ENCODE measurements at places on chromosomes 5 and 9.

DNA sequence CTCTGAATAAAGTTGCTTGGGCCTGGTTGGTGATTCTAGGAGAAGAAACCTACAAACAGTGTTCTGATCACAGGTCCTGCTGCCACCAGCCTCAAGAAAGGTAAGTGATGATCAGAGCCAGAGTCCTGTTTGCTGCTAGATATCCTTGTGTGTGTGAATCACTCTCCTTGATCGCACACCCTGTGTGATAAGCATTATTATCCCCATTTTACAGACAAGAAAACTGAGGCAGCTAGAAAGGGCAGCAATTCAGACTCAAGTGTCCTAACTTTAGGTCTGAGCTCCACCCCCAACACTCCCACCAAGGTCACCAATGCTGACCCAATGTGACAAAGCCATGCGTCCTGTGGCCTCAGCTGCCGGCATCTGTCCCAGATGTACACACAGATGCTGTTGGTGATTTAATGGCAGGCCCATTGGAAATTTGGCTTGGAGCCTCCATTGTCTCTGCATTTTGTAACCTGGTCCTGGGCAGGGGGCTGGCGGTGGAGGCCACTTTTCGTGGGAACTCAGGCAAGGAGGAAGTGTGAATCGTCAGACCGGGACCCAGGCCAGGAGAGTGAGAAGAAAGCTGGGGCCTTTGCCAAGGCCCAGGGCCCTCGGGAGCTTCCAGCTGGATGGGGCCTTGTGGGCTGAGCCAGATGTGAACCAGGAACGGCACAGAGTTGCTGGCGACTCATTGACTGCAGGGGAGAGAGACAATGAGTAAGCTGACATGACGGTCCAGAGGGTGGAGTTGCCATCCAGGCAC, 29.8 kb upstream of the GGTA1 start:
- DNase-seq: no peak

- no peak for DNase-seq
Measured at GRCh38 chr5:154254896-154255295, 64.4 kb downstream of the GALNT10 start.

DNA sequence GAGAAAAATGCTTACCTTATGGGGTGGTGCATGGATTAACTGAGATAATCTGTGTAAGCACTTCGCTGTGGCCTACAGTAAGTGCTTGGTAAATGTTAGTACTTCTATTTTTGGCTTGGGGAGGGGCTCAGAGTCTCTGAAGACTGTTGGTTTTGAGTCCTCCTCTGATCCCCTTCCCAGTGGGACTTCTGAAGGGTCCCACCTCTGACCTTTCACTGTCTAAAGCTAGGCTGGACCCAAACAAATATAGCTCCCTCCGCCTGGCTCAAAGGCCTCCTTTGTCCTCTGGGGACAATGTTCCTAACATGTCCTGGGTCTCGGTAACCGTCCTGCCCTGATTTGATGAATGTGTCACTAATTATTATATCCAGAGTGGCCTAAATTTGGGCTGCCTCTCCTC, 34.8 kb downstream of the CAMK2A start:
- DNase-seq: no peak

DNA sequence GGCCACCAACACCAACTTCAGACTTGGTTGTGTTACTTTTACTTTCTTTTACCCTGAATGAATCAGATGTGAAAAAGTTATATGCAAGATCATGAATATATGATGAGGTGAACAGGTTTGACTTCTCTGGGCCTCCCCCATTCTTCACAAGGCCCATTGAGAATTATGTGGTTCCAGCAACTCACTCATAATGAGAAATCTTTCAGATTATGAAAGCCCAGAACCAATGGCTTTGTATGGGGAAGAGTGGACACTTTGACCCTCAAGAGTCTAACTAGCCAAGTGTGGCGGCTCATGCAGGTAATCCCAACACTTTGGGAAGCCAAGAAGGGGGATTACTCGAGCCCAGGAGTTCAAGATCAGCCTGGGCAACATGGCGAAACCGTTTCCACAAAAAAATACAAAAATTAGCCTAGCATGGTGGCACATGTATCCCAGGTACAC, 16.1 kb upstream of the LNPEP start:
- no peak for DNase-seq

- DNase-seq: no peak
Measured at GRCh38 chr9:134634176-134634575, 7.4 kb upstream of the COL5A1 start.

DNA sequence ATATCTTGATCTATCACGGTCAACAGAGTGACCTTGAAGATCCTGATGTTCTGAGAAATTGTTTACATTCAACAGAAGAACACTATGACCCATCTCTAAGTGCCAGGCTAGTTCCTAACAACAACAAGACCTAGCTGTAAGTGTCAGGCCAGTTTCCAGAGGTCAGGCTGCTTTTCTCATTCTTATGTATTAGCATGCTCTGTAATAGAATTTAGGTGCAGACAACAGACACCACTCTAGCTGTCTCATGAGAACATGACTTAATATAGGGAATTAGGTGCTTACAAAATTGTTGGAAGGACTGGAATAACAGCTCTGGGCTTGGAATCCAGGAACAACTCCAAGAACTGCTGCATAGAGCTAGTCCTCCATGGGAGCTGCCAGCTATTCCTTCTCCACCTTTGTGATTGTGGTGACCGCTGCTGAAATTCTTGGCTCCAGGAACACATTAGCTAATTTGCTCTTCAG, 138.7 kb downstream of the SNX18 start:
- DNase-seq: no peak

DNA sequence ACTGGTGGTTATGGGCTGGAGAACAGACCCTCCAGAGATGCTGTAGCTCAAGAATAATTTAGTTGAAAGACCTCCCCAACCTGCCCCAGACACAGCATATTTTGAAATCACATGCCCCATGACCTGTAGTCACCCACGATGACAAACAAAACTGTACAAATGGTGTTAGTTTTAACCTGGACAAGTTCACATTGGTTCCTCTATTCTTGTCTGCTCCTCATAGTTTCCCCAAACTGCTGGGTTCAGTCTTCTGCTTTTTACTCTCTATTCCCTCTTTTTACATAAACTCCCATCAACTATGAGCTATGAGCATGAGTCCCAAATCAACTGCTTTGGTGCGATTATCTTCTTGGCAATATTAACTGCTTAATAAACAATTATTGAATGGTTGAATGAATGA, 365.3 kb upstream of the CLINT1 start:
- no peak for DNase-seq

DNA sequence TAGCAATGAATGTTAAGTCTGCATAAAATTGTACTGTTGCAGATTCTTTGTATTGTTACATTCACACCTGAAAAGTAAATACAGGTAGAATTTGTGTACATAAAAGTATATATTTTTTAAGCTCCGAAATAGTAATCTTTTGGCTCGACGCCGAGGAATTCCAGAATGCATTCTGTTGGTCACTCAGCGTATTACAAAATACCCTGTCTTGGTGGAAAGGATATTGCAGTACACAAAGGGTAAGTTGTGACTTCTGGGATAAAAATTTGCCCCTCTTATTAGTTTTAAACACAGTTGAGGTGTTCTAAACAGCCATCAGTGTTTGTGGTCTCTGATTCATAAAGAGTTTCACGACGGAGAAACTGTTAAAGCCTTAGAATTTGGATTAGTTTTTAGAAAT, 257.6 kb downstream of the ARHGEF28 start:
- DNase-seq: no peak

DNA sequence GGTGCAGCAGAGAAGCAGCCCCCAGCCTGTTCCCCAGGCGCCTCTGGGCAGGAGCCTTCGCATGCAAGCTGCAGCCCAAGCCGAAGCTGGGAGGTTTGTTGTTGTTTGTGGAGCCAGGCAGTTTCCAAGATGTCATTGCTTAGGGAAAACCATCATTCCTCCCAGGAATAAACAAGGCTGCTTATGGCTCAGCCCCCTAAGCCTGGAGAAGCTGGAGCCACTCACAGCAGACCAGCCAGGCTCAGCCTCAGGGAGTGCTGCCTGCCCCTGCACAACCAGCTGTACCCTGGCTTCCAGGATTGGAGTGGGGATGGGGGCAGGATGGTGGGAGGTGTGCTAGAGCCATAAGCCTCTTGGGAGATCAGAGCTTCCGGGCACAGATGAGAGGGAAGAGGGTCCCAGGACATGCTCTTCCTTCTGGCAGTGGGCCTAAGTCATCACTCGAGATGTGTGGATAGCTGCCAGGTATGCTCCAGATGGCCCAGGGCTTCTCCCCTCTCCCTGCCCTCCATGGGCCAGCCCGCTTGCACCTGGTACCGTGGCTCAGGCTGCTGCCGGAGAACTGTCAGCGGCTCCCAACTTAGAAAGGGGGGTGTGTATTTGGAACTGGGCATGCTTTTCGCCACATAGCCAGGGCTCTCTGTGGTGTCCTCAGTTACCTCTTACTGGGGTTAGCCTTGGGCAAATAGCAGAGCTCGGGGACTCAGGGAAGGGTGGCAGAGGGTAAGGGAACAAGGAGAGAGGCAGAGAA, 105.2 kb downstream of the RGS3 start:
- no peak for DNase-seq

DNA sequence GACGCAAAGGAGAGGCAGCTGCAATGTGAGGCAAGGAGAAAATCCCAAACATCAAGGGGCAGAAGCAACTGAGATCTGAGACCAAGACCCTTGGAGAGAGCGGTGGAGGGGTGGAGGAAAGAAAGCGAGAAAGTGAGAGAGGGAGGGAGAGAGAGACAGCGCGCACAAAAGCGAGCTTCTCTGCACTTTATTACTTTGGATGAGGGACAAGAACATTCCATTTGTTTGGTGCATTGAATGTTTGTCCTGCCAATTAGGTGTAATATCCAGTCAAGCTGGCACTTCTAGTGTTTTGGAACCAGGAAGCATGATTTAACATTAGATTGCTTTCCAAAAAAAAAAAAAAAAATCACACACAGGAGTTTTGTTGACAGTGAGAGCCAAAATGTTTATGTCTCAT, 1.4 kb downstream of the CAST start:
- DNase-seq: no peak

DNA sequence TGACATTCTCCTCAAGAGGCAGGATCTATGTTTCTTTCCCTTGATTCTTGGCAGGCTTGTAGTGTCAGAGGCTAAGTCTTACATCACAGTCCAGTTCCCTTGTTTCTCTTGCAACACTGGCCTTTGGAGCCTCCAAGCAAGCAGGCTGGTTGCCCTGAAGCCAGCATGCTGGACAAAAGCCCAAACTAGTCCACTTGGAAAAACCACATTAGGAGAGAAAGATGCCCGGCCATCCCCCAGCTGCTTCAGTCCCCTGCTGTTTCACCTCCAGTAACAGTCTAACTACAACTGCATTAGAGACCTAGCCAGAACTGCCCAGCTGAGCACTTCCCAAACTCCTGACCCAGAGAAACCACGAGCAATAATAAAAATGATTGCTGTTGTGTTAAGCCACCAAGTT, 87.6 kb downstream of the ADAMTS6 start:
- no peak for DNase-seq

- DNase-seq: no peak
Measured at GRCh38 chr5:55680353-55680752, 31.8 kb downstream of the SLC38A9 start.

GRCh38 chr9:134930398-134930797, 12.7 kb upstream of the FCN1 start:
- no peak for DNase-seq

GRCh38 chr5:117299936-117300328, 725.3 kb upstream of the SEMA6A start:
- no peak for DNase-seq

- no peak for DNase-seq
Measured at GRCh38 chr9:134036130-134036529, 10.8 kb downstream of the BRD3OS start.

DNA sequence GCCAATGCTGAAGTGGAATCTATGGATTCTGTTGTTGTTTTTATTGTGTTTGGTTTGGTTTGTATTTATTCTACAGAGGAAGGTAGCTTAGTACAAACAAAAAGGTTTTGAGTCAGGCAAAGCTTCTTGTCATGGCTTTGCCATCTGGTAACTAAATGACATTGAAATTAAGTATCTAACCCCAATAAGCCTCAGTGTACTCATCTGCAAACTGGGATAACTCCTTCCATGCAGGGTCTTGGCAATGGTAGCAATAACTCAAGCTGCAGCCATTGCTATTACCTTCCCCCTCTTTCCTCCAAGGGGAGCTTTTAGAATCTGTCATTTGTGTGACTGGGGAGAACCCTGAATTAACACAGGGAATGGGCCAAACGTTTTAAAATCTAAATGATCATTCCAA, 79.7 kb downstream of the PLAC8L1 start:
- no peak for DNase-seq

DNA sequence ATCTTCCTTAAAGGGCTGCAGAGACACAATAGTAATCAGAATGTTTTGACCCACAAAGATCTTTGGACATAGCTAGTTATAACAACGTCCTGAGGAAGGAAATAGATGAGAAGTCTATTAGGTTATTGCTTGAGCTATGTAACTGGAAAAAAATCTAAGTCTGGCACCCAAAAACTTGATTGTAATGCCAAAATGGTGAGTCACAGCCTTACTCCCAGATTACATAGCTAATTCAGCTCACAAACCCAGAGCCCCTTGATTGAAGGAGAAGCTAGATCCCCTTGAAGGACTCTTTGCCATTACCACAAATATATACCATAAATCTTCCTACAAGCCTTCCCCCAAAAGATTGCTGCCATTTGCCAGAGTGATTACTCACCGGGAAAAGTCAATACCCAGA, 341.8 kb upstream of the KIF2A start:
- no peak for DNase-seq

DNA sequence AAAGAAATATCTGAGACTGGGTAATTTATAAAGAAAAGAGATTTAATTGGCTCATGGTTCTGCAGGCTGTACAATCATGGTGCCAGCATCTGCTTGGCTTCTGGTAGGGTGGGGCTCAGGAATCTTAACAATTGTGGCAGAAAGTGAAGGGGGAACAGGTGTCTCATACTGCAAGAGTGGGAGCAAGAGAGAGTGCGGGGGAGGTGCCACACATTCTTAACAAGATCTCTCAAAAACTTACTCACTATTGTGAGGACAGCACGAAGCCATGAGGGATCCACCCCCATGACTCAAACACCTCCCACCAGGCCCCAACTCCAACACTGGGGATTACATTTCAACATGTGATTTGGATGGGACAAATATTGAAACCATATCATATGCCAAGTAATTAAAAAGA, 70.1 kb upstream of the PANK3 start:
- no peak for DNase-seq

DNA sequence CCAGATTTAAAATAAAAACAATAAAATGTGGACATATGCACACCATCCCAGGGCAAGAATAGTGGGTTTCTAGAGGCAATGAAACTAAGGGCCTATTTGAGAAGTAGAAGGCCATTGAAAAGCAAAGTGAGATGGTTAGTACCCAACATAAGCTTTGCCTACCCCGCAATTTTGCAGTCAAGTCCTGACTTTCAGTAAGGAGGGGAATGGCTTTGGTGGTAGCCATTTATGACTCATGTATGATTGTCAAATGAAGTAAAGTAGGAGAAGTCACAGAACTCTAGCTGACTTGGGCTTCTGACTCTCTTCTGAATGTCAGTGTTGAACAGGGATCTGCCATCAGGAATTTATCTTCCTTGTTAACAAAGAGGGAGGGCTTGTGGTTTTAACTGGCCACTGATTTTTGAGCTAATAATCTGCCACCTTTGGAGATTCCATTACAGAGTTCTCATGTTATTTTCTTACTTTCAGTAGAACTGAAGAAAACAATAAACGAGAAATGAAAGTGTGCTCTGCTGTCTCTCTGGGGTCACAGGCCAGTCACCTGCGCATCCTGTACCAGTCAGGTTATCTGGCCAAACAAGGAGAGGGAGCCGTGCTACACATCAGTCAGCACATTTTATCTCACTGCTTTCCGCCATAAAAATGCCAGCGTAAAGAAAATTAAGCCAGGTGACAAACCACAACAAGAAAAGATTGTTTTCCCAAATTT, 14.3 kb upstream of the SNCAIP start:
- no peak for DNase-seq
